ENCODE measurements at places on chromosomes 13 and 19.

- DNase-seq = no peak
These were observed 43.2 kb downstream of the ZNF571 start for GRCh38 chr19:37551129-37551993.

- DNase-seq = no peak
These were observed 249.6 kb downstream of the GPC6 start for GRCh38 chr13:93476175-93476574.

DNA sequence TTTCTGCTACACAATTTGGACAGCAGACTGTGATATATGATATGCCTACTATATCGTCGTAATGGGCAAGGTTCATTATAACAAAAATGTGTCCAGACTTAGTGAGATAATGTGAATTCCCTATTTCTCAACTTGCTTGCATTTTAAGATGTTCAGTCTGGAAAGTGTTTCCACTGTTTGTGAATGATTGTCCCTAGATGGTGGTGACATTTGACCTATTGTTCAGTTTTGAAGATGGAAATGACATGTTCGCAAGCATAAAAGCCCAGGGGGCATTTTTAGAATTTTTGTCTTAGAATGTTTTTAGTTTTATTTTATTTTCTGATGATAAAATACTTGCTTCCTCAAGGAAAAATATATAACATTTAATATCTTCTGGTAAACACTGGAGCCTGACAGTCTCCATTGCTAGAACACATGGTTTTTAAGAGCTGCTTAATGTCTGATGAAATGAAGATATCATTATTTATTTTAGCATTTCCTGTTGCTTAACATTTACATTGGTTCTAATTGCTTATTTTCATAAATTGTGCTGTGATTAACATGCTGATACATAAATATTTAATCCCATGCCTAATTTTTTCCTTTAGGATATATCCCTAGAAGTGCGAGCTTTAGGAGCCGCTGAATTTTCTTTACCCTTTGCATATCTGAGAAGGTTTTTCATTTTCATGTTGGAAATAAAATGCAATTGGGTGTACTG, 27.1 kb downstream of the MBNL2 start:
- no peak for DNase-seq

- DNase-seq = no peak
These were observed 305.3 kb downstream of the IRS2 start for GRCh38 chr13:109481040-109481439.

DNA sequence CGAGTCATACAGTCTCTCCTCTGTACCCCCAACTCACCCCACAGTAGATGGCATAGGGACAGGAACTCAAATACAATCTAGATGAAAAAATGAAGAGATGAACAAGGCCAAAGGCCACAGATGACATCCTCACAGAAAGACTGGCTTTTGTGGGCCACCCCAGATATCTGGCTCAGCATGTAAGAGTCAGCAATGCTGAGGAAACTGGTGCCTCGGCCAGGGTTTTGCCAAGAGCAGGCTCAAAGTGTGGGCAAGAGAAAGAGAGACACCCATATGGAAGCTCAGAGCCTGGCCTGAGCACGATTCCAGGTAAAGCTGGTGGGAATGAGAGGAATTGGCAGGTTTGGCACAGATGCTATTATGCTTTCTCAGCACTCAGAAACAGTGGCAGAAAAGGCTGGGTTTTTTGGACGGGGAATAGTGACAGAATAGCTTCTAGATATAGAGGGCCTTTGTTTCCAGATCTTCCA, 460.6 kb downstream of the FOXO1 start:
- DNase-seq = no peak

- DNase-seq = no peak
These were observed 10.4 kb downstream of the PNPLA6 start for GRCh38 chr19:7545904-7546303.

DNA sequence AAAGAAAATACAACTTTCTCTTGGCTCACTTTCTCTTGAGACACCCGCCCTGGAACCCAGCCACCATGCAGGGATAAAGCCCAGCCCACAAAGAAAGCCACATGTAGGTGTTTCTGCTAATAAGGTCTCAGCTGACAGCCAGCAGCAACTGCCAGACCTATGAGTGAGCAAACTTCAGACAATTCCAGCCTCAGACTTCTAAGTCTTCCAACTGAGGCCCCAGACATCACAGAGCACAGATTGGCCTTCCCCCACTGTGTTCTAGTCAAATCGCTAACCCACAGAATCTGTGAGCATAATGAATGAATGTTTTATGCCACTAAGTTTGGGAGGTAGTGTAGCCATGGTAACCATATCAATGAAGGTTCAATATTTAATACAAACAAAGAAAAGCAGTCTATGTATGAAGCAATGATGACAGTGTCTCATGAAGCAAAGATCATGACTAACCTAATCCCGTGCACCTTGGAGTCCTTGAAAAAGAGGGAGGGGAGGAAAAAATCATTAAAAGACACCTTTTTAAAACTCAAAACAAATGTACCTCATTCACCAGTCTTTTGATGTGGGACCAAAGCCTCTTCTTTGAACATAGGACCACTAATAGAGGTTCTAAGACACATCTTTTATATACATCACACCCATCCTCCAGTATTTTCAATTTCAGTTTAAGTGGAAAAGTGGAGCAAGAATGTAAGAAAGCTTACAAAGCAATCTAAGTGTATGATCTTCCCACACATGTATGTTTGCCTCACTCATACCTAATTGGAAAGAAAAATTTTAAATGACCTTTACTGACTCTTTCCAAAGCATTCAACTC, 6.2 kb downstream of the MRPS31 start:
- DNase-seq = no peak

DNA sequence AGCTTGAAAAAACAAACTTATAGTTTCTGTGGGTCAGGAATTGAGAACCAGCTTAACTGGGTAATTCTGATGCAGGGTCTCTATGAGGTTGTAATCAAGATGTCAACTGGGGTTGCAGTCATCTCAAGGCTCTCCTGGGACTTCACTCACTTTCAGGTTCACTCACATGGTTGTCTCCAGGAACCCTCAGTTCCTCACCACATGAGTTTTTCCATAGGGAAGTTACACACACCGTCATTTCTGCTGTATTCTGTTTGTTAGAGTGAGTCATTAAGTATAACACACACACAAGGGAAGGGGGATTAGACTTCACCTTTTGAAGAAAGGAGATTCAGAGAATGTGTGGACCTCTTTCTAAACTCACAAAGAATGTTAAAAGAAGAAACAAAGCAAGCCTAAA, 34.9 kb upstream of the MLNR start:
- no peak for DNase-seq

DNA sequence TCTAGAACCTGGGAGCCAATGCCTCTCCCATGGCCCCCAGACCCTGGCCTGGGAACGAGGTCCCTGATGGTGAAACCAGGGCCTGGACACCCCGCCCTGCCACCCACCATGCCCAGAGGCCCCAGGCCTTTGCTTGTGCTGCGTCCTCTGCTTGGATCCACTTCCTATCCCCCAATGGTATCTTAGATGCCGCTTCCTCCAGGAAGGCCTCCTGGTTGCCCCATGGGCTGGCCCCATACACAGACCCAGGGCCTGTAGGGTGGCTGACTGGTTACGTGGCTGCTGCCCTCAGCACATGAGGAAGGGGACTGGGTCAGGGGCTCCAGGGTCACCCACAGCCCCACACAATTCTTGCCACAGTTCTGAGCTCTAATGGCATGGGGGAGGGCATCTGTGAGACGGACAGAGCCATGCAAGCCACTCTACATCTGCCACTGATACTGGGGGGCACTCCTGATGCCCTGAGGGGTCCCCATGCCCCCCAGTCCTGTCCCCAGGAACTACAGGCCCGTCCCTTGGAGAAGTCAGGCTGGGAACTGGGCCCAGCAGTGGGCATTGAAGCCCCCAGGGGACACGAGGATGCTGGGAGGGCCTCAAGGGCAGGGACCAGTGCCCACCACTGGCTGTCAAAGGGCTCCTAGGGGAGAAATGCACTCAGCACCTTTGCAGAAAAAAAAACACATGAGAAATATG, 5.0 kb downstream of the RPL36 start:
- DNase-seq = no peak

- DNase-seq = no peak
These were observed 127.6 kb downstream of the RNF17 start for GRCh38 chr13:24891476-24892108.

- peak; percentile 62 for DNase-seq
These were observed 337 bp upstream of the FXYD7 start for GRCh38 chr19:35142606-35143230.

DNA sequence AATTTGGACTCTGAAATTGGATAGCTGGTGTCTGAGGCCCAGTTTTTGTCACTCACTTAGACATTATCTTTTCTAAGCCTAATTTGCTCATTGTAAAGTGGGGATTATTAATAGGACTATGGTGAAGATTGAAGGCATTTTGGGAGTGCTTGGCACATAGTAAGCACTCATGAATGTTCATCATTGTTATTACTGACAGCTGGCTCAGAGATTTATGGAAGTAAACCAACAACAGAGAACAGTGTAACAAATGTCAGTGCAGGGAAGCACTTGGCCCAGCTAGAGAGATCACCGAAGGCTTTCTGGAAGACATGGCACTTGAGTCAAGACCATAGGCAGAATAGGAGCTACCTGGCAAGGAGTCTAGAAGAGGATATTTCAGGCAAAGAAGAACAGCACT, 92.3 kb downstream of the RFC3 start:
- no peak for DNase-seq

GRCh38 chr19:10636304-10636972, 11.1 kb downstream of the SLC44A2 start:
- no peak for DNase-seq

DNA sequence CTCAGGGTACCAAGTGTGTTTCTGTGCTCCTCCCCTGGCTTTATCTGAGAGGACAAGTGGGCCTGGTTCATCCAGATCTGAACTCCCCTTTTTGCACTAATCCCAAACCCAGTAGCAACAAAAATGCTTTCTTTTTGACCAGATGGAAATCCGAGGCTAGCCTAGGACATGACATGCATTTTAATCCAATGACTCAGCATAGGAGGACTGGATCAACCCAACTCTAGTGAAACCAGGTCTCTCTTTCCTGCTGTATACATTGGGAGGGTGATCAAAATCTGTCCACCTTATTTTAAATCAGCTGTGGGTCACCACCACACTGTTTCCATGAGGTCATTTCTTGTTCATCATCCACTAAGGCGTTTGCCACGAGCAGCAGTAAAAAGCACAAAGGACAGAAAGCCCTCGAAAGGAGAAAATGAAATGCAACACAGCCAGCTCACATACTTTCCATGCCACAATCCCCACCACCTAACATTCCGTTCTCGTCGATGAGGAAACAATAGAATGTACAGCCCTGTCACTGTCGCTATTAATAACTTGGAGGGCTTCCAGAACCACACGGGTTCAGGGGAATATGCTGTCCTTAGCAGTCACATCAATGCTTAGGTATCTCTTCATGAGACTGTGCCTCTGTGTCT, 543.0 kb downstream of the IRS2 start:
- no peak for DNase-seq

GRCh38 chr13:112969692-112970338, 801 bp downstream of the MCF2L start:
- no peak for DNase-seq

GRCh38 chr19:23474172-23474571, 78.9 kb upstream of the ZNF91 start:
- no peak for DNase-seq

GRCh38 chr19:35595928-35596327, 10.0 kb downstream of the PMIS2 start:
- no peak for DNase-seq

DNA sequence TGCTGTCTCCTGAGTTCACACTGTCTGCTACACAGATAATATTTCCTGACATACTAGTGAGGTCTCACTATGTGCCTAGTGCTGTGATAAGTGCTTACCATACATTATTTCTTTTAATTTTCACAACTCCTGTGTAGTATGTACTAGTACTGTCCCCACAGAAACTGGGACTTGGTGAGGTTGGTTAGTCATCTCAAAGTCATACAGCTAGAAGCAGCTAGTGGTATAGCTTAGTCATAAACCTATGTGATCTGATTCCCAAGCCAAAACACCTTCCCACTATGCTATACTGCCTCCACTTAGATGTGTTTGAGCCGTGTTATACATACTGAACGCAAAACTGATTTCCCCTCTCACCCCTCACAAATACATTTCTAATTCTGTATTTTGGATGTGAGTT, 10.5 kb downstream of the MTMR6 start:
- DNase-seq = no peak

DNA sequence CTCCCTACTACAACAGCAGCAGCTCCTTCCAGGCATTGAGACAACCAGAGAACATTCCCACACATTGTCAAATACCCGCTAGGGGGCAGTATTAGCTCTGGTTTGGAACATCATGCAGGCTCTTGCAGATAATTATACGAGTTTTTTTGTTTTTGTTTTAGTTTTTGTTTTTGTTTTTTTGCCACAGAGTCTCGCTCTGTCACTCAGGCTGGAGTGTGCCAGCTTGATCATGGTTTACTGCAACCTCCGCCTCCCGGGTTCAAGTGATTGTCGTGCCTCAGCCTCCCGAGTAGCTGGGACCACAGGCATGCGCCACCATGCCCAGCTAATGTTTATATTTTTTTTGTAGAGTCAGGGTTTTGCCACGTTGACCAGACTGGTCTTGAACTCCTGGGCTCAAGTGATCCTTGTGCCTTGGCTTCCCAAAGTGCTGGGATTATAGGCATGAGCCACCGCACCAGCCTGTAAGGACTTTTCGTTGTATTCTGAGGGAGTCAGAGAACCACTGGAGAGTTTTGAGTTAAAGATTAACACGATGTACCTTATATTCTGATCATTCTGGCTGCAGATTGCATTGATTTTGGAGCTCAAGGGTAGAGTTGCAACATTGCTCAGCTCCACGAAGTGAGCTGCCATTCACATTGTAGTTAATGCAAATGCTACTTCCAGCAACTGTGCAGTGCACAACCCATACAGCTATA, 41.7 kb upstream of the CEACAM20 start:
- DNase-seq = peak; percentile 9

DNA sequence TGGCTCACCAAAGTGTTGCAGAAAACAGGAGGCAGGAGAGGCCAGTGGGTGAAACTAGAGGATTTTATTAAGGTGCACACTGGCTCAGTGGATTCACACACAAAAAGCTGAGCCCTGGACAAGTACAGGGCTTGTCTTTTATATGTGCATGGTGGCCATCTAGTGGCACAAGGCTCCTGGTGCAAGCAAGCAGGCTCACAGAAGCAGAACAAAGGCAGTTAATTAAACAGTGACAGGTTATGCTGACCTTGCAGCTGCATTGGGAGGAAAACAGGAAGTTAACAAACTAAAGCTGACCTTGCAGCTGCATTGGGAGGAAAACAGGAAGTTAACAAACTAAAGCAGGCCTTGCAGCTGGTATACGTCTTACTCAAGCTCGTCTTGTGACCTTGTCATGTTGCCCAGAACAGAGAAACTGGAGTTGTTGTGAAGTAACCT, 65.3 kb upstream of the ZNF681 start:
- no peak for DNase-seq

GRCh38 chr13:90683711-90684131, 663.8 kb upstream of the MIR17HG start:
- DNase-seq = no peak

Data from stimulated activated CD8-positive, alpha-beta memory T cell treated with anti-CD3 and anti-CD28 coated beads, Interleukin-2, amount 100 ng/mL, for 1 hour (primary cell).